ENCODE measurements at places on chromosomes 5 and 9. TPM values are rescaled to one million over a fixed set of nuclear protein-coding genes. Genes with fewer than 3 reads are reported as not detected.

DNA sequence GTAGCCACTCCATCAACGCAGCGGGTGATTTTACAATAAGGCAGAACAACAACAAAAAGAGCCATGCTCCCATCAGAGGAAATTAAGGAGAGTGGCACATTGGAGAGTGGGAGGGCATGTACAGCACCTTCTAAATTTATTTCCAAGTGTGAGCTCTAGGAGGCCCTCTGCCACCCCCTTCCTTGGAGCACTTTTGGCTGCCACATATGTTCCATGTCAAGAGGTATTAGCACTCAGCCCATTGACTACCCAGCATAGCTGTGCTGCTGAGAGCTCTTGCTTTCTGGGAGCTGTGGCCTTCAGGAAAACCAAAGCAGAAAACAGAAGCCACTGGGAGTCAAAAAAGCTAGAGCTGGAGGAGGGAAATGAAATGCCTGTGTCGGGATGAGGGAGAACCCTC, 200.2 kb upstream of the PANK3 start:
- DNase-seq = no peak

DNA sequence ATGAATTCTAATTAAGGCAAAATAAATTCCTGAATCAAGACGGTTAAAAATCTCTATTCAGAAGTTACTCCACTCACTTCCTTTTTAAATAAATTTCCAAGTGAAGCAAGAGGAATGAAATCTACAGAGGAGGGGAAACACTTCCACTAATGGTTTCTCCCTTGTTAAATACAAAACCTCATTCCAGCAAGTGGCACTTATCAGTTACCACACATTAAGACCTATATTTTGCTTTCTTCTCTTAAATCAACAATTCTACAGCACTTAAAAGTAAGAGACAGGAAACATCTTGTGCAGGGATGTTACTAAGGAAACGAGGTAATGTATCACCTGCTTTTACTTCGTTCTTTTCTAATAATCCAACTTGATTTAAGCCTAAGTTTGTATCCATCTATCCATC, 172.6 kb downstream of the RAPGEF6 start:
- no peak for DNase-seq

DNA sequence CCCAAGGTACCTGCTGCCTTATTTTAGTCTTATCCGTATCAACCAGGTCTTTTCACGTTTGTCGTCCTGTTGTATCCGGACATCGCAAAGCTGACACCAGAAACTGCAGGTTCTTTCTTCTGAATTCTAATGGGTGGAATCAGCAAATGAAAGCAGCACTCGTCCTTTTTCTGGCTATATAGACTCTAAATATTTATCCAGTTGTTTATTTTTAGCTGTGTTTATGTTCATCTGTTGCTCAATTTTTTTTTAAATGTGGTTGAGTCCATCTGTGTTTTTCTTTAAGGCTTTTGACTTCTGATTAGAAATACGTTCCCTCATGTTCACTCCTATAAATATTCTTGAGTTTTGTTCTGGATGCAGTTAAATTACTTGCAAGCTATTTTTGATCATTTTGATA, 831.7 kb downstream of the MTRR start:
- DNase-seq = no peak

GRCh38 chr5:141512911-141513626, 24.2 kb downstream of the PCDHGC5 start:
- DNase-seq = peak; percentile 48

- no peak for DNase-seq
These were observed 13.4 kb downstream of the SQSTM1 start for GRCh38 chr5:179834120-179834519.

DNA sequence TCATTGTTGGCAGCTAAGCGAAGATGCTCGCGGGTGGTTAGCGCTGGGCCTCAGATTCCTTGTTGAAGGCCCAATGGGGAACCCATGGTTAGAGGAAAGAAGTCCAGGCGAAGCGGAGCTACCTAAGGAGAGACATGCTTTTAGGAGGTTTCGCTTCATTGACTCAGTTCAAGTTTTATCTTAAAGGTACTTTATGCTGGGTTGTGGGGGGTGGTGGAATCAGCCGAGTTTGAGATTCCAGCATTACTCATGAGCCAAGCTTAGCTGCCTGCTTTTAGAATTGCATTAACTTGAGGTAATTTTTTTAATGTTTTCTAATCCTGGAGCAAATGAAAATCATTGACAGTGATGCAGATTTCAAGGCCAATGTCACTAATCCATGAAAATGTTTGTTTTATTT, 16.1 kb downstream of the MEGF10 start:
- DNase-seq = no peak

DNA sequence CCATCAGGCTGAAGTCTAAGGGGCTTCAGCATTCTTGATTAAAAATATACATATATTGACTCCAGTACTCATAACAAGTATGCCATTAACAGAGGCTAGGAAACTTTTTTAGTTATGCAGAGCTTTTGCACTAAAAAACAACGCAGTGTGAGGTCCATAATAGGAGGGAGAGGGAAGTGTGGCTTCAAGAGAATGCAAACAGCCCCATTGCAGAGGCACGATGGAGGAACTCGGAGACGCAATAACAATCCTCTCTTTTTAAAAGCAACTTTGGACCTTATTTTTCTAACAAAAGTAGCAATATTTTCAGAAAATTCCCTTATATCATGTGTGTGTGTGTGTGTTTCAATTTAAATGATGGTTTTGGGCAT, 150.0 kb upstream of the PTCH1 start:
- DNase-seq = no peak

- no peak for DNase-seq
These were observed 101.0 kb downstream of the NR3C1 start for GRCh38 chr5:143302341-143303045.

Gene TNFSF8
- total RNA-seq = not detected

Gene FOXD4
- not detected for total RNA-seq

DNA sequence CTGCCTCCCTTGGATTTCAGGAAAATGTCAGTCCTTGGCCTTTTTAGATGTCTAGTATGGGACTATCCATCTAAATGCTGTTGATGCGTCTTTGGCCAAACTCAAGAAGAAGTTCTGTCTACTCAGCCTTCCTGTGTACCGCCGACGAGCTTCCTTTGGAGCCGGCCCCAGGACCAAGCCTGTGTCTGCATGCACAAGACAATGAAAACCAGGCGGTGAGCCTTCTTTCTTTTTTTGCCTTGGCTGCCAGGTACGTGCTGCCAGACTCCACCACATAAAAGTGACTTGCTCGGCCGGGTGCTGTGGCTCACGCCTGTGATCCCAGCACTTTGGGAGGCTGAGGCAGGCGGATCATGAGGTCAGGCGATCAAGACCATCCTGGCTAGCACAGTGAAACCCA, 6.0 kb upstream of the NEURL1B start:
- no peak for DNase-seq

GRCh38 chr5:122462486-122462885, 150.4 kb downstream of the SNCAIP start:
- DNase-seq = no peak

- no peak for DNase-seq
These were observed 20.3 kb upstream of the OSMR start for GRCh38 chr5:38825494-38825893.

- DNase-seq = no peak
These were observed 3.0 kb downstream of the KIF12 start for GRCh38 chr9:114096041-114096511.

GRCh38 chr9:131233995-131234394, 42.3 kb downstream of the FAM78A start:
- no peak for DNase-seq

GRCh38 chr5:17277907-17278306, 60.5 kb downstream of the BASP1 start:
- no peak for DNase-seq

- no peak for DNase-seq
These were observed 538.8 kb upstream of the ZNF462 start for GRCh38 chr9:106324053-106324585.

Gene CFAP157
- total RNA-seq = not detected

Gene PLPP7
- total RNA-seq = 1.7 TPM

Gene SPINK6
- not detected for total RNA-seq

Gene CDO1
- not detected for total RNA-seq

Gene RFESD
- 1.1 TPM for total RNA-seq

- DNase-seq = no peak
These were observed 715.2 kb upstream of the ZNF608 start for GRCh38 chr5:125461641-125462072.

- no peak for DNase-seq
These were observed 67.6 kb downstream of the FOXD1 start for GRCh38 chr5:73380710-73381589.

DNA sequence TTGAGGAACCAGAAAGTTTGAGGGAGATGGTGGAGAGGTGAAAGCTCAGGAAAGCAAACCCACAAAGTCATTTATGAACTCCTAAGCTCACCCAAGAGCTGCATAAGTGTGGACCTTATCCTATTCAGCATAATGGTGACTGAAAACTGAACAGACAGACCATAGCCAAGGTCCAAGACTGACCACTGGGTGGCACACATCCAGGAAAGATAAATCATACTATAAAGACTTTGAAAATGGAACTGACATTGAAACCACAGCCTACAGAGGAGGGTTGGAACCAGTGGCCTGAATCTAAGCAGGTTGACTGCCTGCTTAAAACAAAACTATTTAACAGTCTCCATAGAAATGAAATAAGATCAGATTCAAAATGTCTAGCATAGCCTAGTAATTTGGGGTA, 121.0 kb upstream of the RGS7BP start:
- DNase-seq = peak; percentile 15

Gene ANXA2R
- not detected for total RNA-seq

DNA sequence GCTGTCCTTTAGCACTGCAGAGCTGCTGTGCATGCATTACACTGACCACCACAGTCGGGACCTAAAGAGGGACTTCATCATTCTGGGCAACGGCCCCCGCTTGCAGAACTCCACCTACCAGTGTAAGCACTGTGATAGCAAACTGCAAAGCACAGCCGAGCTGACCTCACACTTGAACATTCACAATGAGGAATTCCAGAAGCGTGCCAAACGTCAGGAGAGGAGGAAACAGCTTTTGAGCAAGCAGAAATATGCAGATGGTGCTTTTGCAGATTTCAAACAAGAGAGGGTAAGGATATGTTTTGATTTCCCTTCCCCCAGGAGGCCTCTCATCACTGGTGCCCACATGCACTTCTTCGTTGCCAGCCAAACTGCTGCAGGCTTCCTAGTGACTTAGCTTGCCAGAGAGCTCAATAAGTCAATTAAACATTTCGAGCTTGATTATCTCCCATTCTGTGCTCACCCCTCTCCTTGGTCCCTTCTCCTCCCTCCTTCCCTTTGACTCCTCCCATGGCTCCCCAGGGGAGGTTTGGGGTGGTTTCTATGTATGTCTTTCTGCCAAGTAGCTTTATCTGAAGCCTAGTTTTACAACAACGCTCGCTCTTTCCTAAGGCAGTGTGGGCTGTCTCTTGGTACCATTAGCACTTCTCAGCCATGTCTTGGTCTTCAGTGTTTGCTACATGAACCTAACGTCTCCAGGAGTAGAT, 66.7 kb downstream of the ZNF462 start:
- DNase-seq = no peak

GRCh38 chr5:146540414-146540813, 24.4 kb upstream of the GPR151 start:
- DNase-seq = no peak

Gene REEP5
- total RNA-seq = 15.1 TPM

DNA sequence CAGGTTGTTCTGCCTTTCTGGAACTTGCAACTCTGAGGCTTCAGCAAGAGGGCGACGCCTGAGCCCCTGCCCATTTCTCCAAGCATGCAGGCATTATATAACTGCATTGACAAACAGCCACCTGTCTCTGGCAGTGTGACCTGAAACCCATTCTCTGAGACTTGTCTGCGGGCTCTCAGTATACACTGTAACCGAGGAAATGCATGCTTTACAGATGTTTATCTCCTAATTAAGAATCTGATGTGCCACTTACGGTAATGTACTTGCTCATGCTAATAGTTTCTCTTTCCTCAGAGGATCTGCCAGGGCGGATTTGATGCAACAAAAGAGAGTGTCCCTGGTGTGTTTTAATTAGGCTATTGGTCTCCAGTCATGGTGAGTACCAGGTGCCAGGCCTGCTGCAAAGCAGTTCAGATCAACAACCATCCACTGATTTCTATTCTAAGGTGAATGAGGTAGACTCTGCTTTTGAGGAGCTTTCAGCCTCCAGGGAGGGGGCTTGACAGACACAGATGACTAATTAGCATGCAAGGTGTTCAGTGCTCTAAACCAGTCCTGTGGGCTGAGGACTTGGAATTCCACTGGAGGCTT, 593.7 kb upstream of the KLF4 start:
- no peak for DNase-seq

Gene FOXD4L3
- total RNA-seq = not detected

DNA sequence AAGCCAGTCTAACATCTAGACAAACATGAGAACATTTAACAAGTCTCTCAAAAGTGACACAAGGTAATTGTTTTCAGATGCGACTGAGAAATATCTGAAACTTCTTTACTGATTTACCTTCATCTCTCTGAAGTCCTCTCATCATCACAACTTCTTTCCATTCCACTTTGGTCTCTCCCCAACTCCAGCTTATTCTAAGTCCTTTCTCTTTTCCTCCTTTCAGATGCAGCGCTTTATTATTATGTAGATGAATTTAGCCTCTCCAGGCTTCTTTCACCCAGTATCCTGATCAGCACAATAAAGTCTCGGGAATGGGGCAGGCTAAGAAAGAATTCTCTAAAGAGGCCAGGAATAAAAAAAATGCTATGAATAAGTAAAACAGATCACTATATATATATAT, 128.0 kb downstream of the KCTD16 start:
- no peak for DNase-seq

Gene PCDHB14
- 7.7 TPM for total RNA-seq

Gene TMEM252
- not detected for total RNA-seq

- no peak for DNase-seq
These were observed 65.6 kb downstream of the ZFR start for GRCh38 chr5:32378966-32379365.

Gene GABRA6
- total RNA-seq = not detected

GRCh38 chr5:109250533-109251329, 159.0 kb downstream of the PJA2 start:
- DNase-seq = no peak

Gene ADGRD2
- total RNA-seq = 0.26 TPM

DNA sequence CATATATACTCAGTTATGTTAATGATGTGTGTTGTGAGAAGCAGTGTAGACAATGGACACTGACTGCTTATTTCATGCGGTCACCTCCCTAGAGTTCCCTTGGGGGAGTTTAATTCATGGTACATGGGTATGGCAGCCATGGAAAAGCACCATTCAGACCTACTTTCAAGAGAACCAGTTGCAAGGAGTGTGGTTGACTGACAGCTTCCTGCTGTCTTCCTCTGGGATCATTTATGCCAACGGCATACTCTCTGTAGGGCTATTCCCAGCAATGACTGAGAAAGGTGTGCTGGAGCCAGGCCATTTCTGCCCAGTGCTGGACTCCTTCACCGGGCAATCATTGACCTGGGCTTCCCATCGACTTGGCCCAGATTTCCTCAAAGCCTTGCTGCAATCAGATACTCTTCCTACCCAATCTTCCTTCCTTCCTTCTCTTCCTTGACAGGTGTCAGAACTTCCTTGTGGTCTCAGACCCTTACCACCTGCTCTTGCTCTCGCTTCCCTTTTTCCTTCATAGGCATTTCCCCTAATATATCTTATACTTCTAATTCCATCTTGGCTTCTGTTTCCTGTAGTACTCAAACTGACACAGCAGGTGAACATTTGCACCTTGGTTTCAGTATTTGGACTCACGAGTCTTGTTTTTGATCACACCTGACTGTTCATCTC, 3.4 kb upstream of the CLINT1 start:
- no peak for DNase-seq

All from Caki2 (cell line).